Cardiac muscle cell (in vitro differentiated cells and primary cell): ENCODE measurements at places on chromosomes 12 and 14. TPM values are rescaled to one million over a fixed set of nuclear protein-coding genes. Genes with fewer than 3 reads are reported as not detected.

DNA sequence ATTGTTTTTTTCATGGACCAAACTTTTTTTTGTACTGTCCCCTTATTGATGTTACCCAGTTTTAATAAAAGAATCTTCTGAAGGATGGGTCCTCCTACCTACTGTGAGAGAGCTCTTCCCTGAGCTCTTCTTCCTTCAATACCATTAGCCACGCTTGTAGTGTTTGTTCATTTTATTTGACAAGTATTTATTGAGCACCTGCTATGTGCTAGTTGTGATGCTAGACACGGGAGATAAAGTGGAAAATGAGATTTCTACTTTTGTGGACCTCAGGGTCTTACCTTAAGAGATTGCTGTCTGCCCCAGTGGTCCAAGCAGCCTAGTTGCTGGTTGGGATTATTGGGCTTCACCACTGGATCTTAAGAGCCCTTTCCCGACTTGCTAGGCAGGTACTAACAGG is 3.2 kb upstream of the GPD1 start:
- no peak overlapping the region for H3K4me3 ChIP-seq
- H3K4me1 ChIP-seq: peaks cover 15% of the 10 kb centered on the region
- peak overlapping the region; percentile 16 for H3K27ac ChIP-seq
- H3K27me3 ChIP-seq: no peaks in the 10 kb centered on the region
- DNase-seq: no peak
- peaks cover 45% of the 10 kb centered on the region for H3K36me3 ChIP-seq

DNA sequence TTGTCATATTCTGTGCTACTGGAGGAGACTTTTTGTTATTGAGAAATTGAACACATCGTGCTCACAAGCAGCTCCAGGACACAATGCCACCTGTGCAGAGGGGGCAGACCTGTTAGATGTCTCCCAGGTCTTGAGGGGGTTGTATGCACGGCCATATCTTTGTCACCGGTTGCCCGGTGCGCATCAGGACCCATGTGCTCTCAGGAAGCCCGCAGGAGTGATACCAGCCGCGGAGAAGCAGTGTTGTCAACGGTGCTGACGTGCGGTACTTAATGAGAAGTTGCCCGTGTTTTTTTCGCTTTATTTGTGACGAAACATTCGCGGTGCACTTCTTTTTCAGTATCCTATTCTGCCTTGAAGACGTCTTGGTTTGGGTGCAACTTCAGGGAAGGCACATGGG is 128.2 kb upstream of the RTL1 start:
- DNase-seq: no peak
- H3K27me3 ChIP-seq: no peaks in the 10 kb centered on the region
- no peak overlapping the region for H3K4me3 ChIP-seq
- H3K4me1 ChIP-seq: no peaks in the 10 kb centered on the region

DNA sequence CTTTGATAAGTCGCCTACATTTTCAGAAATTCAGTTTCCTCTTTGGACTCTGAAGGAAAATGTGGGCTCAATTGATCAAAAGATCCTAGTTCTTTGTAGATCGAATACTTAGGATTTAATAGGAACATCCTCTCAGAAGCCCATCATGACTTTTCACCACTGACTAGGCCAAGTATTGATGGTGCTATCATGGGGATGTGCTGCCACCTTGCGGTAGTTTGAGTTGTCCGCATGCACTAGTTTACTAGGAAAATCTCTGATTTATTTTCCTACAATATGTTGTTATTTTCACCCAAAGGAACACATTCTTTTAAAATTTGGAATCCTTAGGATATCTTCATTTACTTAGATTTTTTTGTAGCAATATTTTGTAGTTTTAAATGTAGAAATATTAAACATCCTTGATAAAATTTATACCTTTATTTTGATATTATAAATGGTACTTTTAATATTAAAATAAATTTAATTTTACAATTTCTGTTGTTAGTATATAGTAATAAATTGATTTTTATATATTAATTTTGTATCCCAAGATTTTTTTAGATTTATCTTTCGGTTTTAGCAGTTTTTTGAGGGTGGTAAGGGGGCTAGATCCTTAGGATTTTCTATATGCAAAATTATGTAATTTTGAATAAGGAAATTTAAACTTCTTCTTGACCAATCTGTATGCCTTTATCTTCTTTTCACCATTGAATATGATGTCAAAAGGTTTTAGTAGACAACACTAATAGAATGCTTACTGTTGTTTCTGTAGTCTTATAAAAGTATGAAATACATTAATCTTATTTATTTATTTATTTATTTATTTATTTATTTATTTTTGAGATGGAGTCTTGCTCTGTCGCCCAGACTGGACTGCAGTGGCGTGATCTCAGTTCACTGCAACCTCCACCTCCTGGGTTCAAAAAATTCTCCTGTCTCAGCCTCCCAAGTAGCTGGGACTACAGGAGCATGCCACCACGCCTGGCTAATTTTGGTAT is 52.9 kb upstream of the OR9K2 start:
- H3K27me3 ChIP-seq: no peaks in the 10 kb centered on the region
- no peaks in the 10 kb centered on the region for H3K4me1 ChIP-seq
- no peaks in the 10 kb centered on the region for H3K36me3 ChIP-seq
- no peak overlapping the region for H3K27ac ChIP-seq
- H3K4me3 ChIP-seq: no peak overlapping the region

- H3K4me1 ChIP-seq: no peaks in the 10 kb centered on the region
- H3K27ac ChIP-seq: no peak overlapping the region
- H3K27me3 ChIP-seq: no peaks in the 10 kb centered on the region
- DNase-seq: no peak
- H3K4me3 ChIP-seq: no peak overlapping the region
- H3K36me3 ChIP-seq: no peaks in the 10 kb centered on the region
Measured at GRCh38 chr12:78430551-78430950, 434.0 kb upstream of the SYT1 start.

TMEM30B gene
- 0.45 TPM in 1 of 2 replicates, not detected in the other for total RNA-seq
